ENCODE measurements at places on chromosomes 4 and X.

DNA sequence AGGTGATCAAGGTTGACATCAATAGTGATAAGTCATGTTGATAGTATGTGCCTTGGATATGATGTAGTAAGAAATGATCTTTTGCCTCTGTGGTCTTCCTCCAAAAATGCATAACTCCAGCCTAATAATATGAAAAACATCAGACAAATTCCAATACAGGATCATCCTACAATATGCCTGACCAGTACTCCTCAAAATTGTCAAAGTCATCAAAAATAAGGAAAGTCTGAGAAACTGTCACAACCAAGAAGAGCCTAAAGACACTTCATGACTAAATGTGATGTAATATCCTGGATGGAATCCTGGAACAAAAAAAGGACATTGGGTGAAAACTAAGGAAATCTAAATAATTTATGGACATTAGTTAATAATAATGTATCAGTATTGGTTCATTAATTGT is 50.3 kb upstream of the LCORL start:
- no peak for DNase-seq

DNA sequence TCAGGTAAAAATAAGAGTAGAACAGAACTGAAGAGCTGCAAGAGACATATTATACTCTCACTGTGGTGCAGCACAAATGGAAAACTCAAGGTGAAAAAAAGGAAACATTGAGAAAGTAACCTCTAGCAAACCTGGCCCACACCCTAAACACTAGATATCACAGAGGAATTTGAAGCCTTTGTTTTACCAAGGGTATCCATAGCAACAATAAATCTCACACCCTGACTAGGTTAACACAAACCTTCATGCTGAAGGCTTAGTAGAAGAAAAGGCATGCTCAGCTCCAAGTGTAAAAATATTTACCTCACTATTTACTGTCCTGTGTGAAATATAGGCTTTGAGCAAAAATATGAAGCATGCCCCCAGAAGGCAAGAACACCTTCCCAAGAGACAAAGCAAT is 61.9 kb upstream of the TAB3 start:
- DNase-seq, result no peak

GRCh38 chr4:704198-704891 is 1.3 kb upstream of the PCGF3 start:
- no peak for DNase-seq

- no peak for DNase-seq
These were observed 1003.2 kb downstream of the C4orf33 start for GRCh38 chr4:130099105-130099504.

DNA sequence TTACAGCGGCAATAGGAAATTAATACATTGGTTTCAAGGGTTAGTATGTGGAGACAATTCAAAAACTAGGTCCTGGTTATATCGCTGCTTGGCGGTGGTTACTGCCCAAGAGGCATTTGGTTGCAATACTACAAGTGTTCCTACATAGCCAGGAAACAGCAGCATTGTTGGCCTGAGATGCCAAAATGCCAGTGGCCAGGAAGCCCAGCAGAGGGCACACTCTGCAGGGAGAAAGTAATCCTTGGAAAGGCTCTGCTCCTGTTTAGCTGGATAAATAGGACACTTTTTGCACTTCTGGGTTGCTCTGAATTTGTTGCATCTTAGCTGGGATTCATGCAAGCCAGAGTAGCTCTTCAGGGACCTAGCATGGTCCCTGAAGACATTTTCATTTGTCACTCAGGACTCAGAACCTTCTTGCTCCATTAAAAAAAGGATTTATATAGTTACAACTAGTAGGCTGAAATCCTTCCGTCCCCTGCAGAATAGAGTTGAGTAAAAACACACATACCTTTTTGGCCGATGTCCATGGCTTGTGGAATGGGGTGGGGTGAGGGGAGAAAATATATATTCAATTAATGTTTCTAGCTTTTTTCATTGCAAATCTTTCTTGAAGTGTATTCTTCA is 8.1 kb upstream of the GPR119 start:
- DNase-seq, result no peak

- DNase-seq, result no peak
These were observed 45.8 kb downstream of the SLC39A8 start for GRCh38 chr4:102299354-102300107.

- no peak for DNase-seq
These were observed 72.0 kb upstream of the MED14 start for GRCh38 chrX:40807384-40807783.

- peak; percentile 23 for DNase-seq
These were observed 212.6 kb downstream of the SPOCK3 start for GRCh38 chr4:167021545-167022155.

- peak; percentile 29 for DNase-seq
These were observed 123.4 kb downstream of the ASB9 start for GRCh38 chrX:15146515-15146914.

DNA sequence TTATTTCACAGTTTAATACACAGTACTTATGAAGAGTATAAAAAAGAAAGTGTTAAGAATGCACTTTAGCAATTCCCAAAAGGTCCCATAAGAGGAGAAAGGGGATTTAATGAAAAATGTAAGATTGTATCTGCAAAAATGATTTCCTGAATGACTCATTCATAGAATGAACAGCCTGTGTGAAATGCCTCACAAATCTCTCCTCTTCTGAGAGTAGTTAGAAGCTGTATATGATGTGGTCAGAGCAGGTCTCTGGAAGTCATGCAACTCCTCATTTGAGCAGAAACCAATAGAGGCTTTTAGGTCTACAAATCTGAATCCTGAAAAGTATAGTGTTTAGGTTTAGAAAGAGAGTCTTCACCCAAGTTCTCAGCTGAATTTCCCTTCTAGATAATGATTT is 381.3 kb upstream of the INTU start:
- DNase-seq, result no peak

Data from activated T-cell treated with anti-CD3 and anti-CD28 coated beads, Interleukin-2, amount 50 U/mL, for 1 hour (primary cell).